Fibroblast of upper back skin (primary cell): ENCODE measurements at places on chromosomes 12 and 14.
A peak's percentile ranks its signal among the peaks of the same experiment; 100 is the strongest.

GRCh38 chr12:50637870-50638481, 125.9 kb upstream of the ATF1 start:
- peak; percentile 49 for DNase-seq

GRCh38 chr14:103528146-103528586, 830 bp upstream of the TRMT61A start:
- peak; percentile 33 for DNase-seq

DNA sequence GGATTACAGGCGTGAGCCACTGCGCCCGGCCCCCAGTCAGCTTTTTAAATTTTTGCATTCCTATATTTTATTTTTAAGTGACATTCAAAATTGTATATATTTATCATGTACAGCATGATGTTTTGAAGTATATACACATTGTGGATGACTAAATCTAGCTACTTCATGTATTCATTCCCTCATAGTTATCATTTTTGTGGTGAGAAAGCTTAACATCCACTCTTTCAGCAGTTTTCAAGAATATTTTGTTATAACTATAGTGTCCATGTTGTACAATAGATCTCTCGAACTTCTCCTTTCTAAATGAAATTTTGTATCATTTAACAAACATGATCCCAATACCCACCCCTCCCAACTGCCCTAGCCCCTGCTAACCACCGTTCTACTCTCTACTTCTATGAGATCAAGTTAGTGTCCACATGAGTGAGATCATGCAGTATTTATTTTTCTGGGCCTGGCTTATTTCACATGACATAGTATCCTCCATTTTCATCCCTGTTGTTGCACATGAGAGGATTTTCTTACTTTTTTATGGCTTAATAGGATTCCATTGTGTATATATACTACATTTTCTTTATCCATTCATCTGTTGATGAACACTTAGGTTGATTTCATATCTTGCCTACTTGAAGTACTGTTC, 8.8 kb upstream of the HEBP1 start:
- peak; percentile 42 for DNase-seq

DNA sequence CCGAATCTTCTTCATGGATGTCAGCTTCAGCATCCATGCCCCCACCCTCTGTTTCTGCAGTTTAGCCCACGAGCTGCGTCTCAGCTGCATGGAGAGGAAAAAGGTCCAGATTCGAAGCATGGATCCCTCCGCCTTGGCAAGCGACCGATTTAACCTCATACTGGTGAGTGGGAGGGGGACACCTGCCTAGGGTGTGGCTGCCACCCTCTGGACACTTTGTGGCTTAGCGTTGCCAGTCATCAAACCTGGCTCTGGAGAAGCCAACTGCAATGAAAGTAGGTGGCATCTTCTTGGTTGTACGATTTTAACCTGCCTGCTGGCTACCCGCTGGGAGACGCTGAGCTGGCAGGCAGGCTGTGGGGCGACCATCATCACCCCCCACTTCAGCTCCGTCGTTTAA, 16.7 kb downstream of the DCAF4 start:
- DNase-seq, result no peak
